MCF 10A (cell line): ENCODE measurements at places on chromosomes 16 and 17.

DNA sequence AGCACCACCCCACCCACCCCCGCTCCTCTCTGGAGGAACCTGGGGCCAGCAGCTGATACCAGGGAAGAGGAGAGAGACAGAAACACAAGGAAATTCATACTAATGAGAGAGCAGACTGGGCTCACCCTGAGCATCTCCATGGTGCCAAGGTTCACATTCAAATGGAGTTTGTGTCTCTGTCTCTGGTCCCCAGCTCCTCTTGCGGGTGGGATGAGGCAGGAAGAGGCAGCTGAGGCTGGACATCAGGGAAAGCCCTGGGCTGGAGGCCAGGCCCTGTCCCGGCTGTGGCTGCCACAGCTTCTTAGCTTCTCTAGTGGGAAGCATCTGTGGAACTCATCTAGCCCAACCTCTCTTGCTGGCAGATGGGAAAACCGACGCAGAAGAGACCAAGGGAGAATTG, 121.5 kb downstream of the SDK2 start:
- DNase-seq = no peak

DNA sequence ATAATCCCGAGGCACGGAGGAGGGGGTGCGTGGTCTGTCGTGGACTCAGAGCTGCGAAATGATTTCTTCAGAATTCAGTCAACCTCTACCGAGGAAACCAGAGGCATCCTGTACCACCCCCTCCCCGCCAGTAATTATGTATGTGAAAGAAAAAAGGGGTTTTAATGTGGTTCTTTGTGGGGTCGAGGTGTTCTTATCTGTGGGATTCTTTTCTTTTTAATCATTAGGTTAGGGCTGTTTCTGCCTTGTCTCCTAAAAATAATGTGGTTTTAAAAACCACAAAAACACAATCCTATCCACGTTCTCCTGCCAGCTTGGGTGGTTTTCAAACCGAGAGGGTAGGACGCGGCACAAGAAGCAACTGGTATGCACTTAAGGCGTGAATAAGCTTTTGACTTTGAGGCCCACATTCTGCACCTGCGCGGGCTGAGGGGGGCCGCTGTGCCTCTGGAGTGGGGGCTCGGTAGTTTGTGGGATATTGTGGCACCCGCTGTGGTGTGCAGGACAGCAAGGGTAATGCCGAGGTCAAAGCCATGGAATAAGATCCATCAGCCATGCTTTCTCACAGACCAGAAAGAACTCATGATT, 1.0 kb downstream of the SLC47A1 start:
- DNase-seq = no peak

DNA sequence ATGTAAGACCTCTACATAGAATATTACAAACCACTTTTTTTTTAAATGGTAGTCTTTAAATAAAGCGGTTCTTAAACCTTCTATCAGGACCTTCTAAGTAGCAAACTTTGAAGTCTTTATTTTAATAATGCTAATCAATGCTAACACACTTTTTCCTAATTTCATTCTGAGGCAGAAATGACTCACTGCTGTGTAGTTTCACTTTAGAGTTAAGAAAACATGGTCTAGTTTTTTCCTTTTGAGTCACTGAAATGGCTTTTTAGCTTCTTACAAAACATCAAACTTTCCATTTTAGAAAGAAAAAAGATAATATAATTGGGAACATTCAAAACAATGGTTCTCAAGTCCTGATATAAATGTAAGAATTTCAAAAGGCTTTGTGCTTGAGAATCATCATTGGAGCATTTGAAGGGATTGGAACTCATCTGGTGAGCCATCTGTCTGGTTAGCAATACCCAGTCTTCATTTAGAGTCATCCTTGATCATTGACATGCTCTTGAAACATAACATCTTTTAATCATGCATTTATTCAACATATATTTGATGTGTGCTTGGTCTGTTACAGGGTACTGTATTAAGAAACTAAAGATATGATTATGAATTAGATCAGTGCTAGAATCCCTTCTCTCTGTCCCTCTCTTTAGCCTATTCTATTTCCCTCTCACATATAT, 258.3 kb upstream of the MON1B start:
- DNase-seq = peak; percentile 27

GRCh38 chr16:87581857-87582215, 20.5 kb upstream of the JPH3 start:
- peak; percentile 97 for DNase-seq

DNA sequence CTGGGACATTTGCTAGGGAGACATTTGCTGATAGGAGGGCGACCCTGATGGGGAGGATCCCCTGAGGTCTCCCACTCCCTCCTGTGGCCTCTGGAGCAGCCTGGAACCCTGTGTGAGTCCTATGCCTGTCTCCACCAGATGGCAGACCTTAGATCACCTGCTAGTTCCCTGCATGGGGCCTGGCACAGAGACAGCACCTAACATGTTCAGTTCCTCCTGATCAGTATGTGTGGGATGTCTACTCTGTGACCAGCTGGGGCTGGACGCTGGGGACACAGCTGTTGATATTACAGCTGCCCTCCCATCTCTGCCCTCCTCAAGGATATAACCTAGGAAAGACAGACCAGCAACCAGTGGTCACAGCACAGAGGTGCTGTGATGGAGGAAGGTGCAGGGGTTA, 1.1 kb upstream of the ADCY7 start:
- peak; percentile 43 for DNase-seq

DNA sequence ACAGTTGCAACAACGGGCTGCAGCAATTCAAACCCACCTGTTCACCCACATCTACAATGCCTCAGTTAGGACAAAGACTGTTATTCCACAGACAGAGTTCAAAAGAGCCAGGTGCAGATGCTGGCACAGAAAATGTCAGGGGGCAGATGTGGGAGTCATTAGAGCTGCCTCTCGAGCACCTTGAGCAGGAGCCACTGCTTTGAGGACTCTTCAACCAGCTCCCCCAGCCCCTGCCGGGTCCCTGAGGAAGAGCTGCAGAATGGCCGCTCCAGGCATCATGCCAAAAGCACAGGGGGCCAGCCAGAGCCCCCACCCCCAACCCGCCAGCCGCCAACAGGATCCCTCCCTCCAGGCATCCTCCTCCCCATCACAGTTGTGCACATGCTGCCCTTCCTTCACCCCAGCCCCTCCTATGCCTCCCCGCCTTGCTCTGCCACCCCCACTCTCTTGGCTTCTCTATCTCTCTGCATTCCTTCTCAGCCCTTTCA, 20.8 kb downstream of the C17orf67 start:
- no peak for DNase-seq

GRCh38 chr17:51805765-51806164, 352.7 kb downstream of the CA10 start:
- no peak for DNase-seq

DNA sequence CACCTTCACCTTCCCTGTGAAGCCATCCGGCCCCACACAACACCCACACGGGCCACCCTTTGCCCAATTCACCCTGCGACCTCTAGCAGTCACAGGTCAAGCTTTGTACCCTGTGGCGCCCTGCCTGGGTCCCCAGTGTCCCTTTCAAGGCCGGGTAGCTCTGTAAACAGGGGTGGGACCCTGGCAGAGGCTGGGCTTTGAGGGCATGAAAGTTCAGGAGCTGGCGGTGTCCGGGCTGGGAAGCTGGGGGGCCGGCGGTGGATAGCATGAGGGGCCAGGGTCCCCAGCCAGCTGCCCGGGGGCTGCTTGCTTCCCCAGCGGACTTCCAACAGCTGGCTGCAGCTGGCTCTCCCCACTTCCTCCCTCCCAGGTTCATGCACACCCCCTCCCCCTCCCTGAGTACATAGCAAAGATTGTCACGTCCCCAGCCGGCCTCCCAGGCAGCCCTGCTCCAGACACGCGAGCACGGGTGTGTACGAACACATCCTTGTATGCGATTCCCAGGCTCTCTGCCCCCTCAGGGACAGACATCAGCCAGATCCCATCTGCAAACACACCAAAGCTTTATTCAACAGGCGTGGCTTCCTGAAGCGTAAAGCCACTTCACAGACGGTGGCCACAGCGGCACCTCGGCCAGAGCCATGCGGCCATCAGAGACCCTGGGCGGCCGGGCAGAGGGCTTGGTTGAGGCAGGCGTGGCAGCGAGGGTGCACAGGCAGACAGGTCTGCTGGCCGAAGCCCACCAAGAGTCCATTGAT, 8.2 kb downstream of the NTHL1 start:
- no peak for DNase-seq

DNA sequence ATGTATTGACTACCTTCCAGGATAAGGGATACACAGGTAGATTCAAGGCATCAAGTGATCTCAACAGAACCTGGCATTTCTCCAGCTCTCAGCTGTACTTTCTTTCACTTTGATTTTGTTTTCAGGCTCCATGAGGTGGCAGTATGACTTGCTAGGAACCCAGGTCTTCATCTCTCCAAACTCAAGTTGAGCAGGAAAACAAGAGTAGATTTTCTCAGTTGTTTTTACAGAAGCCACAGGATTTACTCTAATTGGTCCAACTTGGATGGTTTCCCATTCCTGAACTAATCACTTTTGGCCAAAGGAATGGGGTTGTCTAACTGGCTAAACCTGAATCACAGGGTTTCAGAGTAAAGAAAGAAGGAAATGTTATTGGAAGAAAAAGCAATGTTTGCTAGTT, 146.6 kb downstream of the TRIM37 start:
- peak; percentile 60 for DNase-seq

GRCh38 chr17:37859451-37859850, 64.8 kb upstream of the TBC1D3K start:
- no peak for DNase-seq
